Putamen (tissue), 1 donor: ENCODE measurements at places on chromosomes 7 and 10.

- DNase-seq: no peak
These were observed 975.8 kb upstream of the LRRTM3 start for GRCh38 chr10:65950075-65950474.

GRCh38 chr7:75669579-75669978, 69.2 kb downstream of the HIP1 start:
- DNase-seq: no peak

- no peak for DNase-seq
These were observed 30.5 kb upstream of the CHST3 start for GRCh38 chr10:71933651-71934050.

DNA sequence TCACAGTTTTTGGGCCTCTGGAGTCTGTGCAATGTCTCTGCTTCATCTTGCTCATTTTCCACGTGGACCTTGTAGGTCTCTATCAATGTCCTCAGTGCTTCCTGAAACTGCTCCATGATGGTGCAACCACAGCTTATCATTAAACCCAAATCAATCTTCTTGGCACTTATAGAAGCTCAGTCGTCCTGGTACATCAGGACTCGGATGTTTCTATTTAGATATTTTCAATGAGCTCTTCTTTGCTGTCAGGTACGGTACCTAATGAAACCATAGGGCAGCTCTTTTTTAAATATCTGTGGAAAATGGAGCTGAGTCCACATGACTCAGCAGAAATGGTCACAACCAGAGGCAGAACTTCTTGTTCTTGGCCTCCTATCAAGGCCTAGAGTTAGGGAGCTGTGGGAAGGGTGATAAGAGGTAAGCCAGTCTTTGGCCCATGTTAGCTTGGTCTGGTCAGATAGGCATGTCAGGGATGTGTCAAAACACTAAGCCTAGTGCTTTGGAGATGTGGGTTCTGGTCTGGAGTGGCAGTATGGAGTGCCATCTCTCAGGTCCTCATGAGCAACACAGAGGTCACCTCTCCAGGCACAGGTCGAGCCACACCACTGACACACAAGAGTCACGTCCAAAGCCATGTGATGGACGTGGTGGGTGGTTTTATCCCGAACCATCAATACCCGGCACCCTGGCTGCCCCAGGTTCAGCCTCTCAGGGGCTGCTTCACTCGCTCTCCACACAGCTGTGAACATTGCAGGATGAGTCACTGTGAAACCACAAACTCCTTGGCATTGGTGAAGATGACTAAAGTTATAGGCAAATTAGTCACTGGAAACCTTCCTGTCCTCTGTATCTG, 87.0 kb downstream of the TBXAS1 start:
- no peak for DNase-seq

DNA sequence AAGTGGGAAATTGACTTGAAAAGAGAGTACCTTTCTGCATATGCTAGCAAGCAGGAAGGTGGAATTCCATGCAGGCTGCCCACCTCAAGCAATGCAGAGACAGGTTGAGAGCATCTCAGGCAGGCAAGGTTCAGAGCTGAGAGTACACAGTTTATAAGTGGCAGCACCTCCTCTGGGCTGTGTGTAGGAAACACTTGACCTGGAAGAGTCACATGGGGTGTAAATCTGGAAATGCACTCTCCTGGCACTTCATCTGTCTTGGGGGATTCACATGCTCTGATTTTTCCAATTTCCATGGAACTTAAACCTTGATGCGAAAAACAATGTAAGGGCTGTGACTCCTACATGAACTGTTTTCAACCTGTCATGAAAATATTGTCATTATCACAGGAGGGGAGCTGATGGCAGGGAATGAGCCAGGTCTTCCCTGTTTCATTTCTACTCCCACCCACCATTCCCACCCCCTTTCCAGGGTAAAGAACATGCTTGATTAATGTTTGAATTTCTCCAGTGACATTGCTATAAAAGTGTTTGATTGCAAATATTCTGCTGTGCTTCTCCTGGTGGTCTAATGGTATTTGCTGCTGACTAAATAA, 328.3 kb downstream of the BICC1 start:
- DNase-seq: no peak

DNA sequence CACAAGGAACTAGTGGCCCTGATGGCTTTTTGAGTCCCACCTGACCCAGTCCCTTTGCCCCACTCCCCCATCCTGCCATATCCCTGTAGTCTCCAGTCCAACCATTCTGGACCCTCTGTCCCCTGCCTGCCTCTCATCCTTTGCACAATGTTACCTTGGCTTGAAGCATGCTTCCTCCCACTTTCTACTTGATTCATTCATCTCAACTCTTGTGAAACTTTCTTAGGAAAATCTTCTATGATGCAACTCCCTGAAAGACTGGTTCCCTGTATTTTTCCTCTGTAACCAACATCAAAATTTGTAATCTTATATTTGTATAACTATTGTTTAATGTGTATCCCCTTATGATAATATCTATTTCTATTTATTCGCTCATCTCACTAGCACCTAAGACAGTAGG, 151.5 kb downstream of the LRRTM3 start:
- DNase-seq: no peak

DNA sequence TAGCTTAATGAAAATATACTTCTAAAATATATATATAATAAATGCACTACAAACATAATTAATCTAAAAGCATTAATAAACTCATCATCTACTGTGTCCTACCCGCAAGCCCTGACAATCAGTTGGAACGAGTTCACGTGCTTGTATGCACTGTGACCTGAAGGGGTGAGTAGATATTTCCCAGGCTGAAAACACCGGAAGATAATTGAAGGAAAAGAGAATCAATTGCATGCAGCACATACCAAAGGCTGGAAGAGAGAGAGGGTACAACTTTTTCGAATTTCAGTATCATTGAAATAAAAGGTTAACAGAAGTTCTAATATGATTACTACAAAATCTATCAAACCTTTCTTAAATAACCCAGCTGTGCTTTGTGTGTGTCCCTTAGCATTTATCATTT, 94.6 kb downstream of the SEMA3C start:
- DNase-seq: no peak

DNA sequence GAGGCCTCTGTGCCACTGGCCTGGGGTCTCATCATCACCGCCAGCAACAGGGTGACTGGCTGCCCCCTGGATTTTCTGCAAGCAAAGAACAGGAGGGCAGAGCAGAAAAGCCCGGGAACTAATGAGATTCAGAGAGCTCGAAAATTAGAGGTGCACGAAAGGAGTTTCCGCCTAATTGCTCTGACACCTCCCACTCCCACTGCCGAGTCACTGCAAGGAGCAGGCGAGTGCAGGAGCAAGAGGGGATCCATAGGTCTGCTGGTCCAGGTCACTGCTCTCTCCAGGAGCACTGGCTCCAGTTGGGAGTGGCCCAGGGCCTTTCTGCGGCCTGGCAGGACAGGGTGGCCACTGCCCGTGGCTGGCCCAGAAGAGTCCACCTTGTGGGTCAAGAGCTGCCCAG, 276.2 kb downstream of the KCNMA1 start:
- no peak for DNase-seq

- peak; percentile 3 for DNase-seq
These were observed 1194.4 kb upstream of the SORCS1 start for GRCh38 chr10:108358912-108359311.

DNA sequence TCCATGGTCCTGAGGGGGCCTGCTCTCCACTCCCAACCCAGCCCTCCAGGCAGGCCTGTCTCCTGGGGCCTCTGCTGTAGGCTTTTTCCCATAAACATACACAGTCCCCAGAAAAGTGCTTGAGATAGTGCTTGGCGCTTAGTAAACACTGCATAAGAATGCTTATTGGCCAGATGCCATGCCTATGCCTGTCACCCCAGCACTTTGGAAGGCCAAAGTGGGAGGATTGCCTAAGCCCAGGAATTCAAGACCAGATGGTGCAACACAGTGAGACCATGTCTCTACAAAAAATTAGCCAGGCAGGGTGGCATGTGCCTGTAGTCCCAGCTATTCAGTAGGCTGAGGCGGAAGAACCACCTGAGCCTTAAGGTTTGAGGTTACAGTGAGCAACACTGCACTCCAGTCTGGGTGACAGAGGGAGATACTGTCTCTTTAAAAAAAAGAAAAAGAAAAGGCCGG, 24.6 kb upstream of the ASL start:
- no peak for DNase-seq

GRCh38 chr7:27581906-27582305, 80.8 kb downstream of the HIBADH start:
- no peak for DNase-seq

DNA sequence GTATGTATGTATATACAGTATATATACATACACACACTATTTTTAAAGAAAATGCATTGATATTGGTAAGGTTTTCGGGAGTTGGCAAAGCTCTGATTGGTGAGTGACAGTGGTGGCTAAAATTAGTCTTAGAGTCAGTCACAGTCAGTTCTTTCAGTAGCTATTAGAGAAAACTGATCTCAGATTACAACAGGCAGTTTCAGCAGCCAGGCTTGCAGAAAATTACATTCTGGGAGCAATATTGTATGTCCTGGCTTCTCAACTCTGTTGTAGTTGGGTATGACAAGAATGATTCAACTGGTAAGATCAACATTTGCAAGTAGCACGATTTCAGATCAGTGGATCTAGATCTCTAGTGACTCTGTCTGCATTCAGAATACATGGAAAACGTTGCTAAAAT, 897.9 kb upstream of the AUTS2 start:
- DNase-seq: no peak

DNA sequence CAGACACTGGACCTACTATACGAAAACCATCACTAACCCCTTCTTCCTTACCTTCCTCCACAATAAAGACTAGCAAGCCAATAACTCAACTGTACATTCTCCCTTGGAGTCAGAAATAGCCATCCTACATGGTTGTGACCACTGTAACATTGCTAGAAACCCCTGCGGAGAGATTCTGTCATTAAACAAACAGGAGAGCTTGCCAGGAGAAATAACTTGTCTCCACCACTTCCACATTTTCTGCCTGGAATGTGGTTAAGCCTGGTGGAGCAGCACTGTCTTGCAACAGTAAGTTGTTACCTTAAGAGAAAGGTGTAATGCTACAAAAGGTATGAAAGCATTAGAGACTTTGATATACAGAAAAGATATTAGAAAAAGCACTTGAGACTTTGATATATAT, 45.8 kb downstream of the THSD7A start:
- no peak for DNase-seq

DNA sequence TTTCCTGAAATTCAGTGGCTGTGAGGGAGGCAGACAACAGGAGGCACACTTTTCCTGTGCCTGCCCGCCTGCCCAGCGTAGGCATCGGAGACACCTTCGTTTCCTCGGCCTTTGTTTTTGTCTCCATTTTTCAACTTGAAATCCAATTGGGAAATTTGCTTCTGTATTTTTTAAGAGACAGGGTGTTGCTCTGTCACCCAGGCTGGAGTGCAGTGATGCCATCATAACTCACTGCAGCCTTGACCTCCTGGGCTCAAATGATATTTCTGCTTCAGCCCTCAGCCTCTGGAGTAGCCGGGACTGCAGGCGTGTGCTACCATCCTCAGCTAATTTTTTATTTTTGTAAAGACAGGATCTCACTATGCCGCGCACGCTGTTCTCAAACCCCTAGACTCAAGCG, 116.8 kb downstream of the CYTH3 start:
- no peak for DNase-seq

DNA sequence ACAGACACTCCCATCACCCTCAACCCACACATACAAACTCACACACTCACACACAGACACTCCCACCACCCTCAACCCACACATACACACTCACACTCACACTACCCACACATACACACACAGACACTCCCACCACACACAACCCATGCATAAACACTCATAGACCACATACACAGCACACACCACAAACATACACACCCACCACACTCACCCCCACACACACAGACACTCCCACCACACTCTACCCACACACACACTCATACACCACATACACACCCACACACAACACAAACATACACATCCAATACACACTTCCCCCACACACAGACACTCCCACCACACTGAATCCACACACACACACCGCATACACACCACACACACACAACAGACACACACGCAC, 521.2 kb downstream of the TCERG1L start:
- DNase-seq: no peak

- no peak for DNase-seq
These were observed 50.1 kb downstream of the TNS3 start for GRCh38 chr7:47531584-47532492.

- DNase-seq: no peak
These were observed 826.6 kb upstream of the LRRN3 start for GRCh38 chr7:110264288-110264687.

GRCh38 chr10:71084818-71085126, 127.6 kb upstream of the UNC5B start:
- DNase-seq: no peak

DNA sequence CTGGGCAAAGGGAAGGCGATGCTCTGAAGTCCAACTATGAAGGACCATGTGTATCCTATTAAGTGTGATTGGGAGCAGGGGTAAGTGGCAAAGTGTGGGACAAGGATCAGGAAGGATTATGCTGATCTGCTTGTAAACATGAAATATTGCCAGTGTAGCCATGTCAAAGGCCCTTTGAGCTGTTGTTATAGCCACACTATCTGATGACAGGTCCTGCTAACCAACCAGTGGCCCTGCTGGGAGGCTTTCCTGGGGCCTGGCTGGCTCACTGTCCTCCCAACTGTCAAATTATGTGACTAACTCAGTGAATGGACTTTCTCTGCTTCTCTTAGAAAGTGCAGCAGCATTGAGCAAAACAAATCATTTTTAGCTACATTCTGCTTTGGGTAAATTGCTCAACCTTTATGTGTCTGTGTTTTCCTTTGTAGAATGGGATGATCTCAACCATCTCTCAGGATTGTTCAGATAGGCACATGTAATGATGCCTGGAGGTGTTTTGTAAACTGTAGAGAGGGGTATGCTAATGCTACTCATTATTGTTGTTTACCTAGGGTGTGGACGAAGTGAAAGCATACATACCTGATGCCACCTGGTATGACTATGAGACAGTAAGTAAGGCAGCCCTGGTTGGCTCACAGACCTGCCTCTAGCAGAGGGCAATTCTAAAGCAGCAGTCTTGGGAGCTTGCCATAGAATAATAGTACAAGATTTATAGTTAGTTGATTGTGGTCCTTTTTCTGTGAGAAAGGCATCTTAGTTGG, 47.4 kb downstream of the MGAM2 start:
- DNase-seq: no peak

DNA sequence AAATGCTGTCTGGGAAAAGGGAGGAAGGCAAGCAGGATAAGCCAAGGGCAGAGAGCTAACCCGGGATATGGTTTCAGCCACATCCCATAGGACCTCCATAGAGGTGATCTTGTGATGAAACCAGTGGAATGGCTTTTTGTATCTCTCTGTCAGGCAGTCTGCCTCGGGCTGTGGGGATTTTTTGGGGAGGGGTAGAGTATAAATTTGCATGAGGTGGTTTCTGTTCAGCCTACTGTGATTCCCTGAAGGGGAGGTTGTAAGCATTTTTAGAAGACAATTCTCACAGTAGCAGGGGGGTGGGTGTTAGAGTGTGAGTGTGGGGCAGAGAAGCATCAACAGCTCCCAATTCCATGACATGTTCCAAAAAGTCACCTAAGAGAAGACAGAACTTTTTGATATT, 11.8 kb downstream of the OR9A2 start:
- no peak for DNase-seq

DNA sequence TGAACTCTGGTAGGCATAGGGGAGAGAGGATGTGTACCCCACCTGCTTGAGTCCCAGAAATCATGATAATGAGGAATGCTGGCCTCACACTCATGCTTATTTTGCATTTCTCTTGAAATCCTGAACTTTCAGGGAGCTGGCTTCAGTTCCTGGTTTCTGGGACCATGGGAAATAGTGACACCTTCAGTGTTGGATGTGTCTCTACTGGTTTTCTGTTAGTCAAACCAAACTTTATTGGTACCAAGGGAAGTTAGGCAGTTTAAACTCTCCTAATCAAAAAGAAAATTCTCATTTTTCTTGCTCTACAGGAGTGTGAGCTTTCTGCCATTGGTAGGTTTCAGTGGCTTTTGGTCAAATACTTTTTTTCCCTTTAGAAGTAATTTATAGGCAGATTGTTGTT, 11.8 kb upstream of the PCGF5 start:
- DNase-seq: no peak
